ENCODE measurements at places on chromosomes 5 and 9.

DNA sequence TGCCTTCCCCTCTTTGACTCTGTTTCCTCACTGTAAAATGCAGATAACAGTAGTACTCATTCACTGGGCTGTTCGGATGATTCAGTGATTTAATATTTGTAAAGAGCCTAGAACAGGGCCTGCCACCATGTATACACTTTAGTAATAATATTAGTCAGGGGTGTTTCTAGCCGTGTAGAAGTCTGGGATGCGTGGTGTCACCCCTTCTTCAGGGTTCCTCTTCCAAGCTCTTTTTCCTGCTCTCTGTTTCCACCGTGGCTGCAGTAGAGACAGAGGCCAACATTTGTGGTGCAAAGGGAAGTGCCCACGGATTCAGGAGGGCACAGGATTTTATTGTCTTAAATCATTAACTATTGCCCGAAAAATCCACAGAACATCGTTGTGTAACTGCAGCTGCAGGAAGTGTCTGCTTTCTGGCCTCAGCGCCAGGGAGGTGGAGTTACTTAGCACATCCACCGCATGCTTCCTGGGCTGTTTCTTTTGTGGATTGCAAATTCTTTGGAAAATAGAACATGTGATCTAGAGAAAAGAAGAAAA is 61.7 kb downstream of the TRIO start:
- peak overlapping the region; percentile 90 for H3K27ac ChIP-seq
- DNase-seq: peak; percentile 85
- H3K27me3 ChIP-seq: no peaks in the 10 kb centered on the region
- peak overlapping the region; percentile 2 for H3K4me3 ChIP-seq

- H3K4me1 ChIP-seq: no peaks in the 10 kb centered on the region
- H3K27me3 ChIP-seq: no peaks in the 10 kb centered on the region
- H3K36me3 ChIP-seq: no peaks in the 10 kb centered on the region
- no peak overlapping the region for H3K27ac ChIP-seq
Observed at GRCh38 chr5:43573058-43573457, 16.2 kb upstream of the PAIP1 start.

DNA sequence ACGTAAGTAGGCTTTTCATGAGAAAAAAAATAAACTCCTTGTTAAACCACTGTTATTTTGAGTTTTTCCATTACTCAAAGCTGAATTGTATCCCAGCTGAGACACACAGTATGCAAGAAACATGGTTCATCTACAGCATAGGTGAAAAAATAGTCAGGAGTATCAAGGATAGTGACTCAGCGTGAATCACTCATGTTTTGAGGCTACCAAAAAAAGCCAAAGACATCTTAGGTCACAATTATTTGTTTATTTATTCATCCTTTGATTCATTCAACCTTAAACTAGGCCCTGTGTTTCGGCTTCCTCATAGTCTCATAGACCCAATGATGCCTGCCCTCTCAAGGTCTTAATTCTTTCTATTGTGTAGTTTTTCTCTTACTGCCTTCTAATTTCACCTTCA is 32.9 kb upstream of the STX17 start:
- H3K27me3 ChIP-seq: peaks cover 11% of the 10 kb centered on the region
- H3K4me3 ChIP-seq: no peak overlapping the region
- H3K4me1 ChIP-seq: peaks cover 14% of the 10 kb centered on the region
- no peaks in the 10 kb centered on the region for H3K36me3 ChIP-seq
- DNase-seq: peak; percentile 82
- peak overlapping the region; percentile 18 for H3K27ac ChIP-seq

GRCh38 chr5:107485184-107485583 is 185.6 kb downstream of the EFNA5 start:
- no peak overlapping the region for H3K27ac ChIP-seq
- DNase-seq: no peak
- H3K27me3 ChIP-seq: no peaks in the 10 kb centered on the region
- no peaks in the 10 kb centered on the region for H3K4me1 ChIP-seq

DNA sequence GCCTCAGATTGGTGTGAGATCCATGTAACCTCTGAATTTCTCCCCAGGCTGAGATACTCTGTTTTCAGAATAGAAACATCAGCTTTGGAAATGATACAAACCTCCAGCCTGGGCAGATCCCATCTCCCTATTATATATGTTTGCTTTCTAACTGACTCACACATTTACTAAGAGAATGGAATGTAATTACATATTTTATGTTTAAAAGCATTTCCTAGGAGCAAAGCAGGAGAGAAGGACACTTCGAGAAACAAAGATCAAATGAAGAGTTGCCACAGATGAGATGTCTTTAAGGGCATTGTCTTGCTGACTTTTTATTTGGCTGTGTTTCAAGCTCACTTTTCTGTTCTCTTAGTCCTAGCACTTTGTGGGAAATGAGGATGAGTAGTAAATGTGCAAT is 96.3 kb downstream of the CDH18 start:
- H3K36me3 ChIP-seq: no peaks in the 10 kb centered on the region
- no peak overlapping the region for H3K27ac ChIP-seq
- no peaks in the 10 kb centered on the region for H3K27me3 ChIP-seq
- DNase-seq: peak; percentile 51

GRCh38 chr5:1808439-1808838 is 7.2 kb downstream of the NDUFS6 start:
- H3K4me1 ChIP-seq: no peaks in the 10 kb centered on the region
- H3K36me3 ChIP-seq: peaks cover 39% of the 10 kb centered on the region
- DNase-seq: peak; percentile 77
- no peak overlapping the region for H3K4me3 ChIP-seq

DNA sequence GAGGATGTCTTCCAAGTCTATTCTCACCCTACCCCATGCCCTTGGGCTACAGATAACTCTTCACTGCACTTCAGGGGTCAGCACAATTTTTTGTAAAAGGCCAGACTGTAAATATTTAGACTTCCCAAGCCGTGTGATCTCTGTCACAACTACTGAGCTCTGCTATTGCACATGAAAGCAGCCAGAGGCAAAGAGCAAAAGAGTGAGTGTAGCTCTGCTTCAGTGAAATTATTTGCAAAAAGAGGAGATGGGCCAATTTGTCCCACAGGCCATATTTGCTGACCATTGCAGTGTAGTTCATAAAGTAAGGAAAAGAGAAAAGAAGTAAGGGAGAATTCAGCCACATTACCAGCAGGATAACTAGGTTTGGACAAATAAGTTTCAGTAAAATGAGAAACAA is 7.0 kb upstream of the MOCS2 start:
- no peak overlapping the region for H3K27ac ChIP-seq
- no peak for DNase-seq
- no peaks in the 10 kb centered on the region for H3K36me3 ChIP-seq
- no peak overlapping the region for H3K4me3 ChIP-seq
- no peaks in the 10 kb centered on the region for H3K27me3 ChIP-seq

DNA sequence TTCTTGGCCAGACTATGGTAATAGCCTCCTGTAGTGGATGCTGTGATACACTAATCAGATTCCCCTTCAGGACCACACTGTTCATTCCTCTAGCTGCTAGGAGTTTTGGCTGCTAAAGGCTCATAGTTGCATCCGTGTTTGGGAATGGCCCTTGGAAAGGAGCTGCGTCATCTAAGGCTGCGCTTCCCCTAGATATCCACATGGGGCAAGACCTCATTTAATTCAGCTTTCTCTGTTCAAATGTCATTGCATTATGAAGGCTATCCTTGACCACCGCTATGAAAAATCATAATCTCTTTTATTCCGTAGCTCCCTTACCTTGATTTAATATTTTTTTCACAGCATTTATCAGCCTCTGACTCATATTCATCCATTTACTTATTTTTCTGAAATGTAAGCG is 258.3 kb upstream of the NR4A3 start:
- H3K27me3 ChIP-seq: no peaks in the 10 kb centered on the region
- DNase-seq: no peak
- no peak overlapping the region for H3K4me3 ChIP-seq
- H3K36me3 ChIP-seq: no peaks in the 10 kb centered on the region
- no peak overlapping the region for H3K27ac ChIP-seq

GRCh38 chr9:88533951-88534455 is 975 bp upstream of the NXNL2 start:
- DNase-seq: peak; percentile 55
- H3K27ac ChIP-seq: peak overlapping the region; percentile 68

DNA sequence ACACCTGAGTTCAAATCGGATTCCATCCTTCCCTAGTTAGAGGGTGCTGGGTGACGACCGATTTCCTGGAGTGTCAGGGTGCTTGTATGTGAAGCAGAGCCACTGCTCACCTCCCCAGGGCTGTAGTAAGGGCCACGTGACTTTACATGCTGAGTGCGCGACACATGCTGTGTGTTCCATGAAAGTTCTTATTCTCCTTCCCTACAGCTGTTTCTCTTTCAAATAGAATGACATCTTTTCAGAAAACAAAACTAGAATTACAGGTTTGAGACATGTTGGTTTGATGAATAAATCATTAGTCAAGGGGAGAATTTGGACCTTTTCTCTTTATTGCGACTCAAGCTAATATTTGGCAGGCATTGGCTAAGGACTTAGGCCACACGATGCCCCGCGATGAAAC is 113.1 kb downstream of the JMY start:
- H3K4me1 ChIP-seq: peaks cover 6% of the 10 kb centered on the region
- no peak overlapping the region for H3K27ac ChIP-seq
- no peaks in the 10 kb centered on the region for H3K36me3 ChIP-seq
- no peaks in the 10 kb centered on the region for H3K27me3 ChIP-seq

DNA sequence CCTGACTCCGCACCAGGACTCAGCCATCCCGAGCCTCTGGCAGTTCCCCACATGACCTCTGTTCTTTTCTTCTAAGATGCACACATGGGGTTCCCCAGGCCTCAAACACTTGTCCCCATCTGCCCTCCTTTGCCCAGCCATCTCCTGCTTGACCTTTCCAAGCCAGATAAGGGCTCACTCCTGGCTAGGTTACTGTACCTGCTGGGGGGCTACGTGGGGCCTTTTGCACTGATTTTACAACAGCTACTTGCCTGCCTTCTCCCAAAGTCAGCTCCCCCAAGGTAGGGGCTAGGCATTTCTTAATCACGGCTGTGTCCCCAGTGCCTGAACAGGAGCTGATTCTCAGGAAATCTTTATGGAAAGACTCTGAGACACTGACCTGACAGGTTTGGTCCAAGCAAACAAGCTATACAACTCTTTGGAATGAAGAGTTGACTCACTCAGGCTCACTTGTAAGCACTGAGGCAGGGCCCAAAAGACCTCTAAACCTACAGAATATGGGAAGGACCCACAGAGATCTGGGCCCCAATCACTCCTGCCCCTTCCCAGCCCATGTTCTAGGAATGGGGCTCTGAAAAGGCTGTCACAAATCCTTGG is 2.5 kb downstream of the MACROH2A1 start:
- H3K36me3 ChIP-seq: no peaks in the 10 kb centered on the region
- H3K27me3 ChIP-seq: no peaks in the 10 kb centered on the region
- no peak overlapping the region for H3K4me3 ChIP-seq
- peaks cover 56% of the 10 kb centered on the region for H3K4me1 ChIP-seq

DNA sequence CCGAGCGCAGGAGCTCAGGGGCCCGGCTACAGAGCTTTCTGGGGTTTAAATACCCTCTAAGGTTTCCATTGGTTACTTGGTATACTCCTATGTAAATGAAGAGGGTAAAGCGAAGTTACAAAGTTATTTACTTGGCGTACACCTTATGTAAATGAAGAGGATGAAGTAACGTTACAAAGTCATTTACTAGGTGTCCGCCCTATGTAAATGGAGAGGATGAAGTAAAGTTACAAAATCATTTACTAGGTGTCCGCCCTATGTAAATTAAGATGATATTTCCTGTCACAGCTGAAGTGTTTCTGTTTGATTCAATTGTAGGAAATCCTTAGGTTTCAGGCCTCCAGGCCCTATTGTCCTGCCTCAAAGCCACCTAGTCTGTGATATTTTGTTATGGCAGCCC is 358.2 kb downstream of the MTRR start:
- H3K4me1 ChIP-seq: no peaks in the 10 kb centered on the region
- no peaks in the 10 kb centered on the region for H3K36me3 ChIP-seq
- H3K27ac ChIP-seq: no peak overlapping the region
- no peak for DNase-seq

DNA sequence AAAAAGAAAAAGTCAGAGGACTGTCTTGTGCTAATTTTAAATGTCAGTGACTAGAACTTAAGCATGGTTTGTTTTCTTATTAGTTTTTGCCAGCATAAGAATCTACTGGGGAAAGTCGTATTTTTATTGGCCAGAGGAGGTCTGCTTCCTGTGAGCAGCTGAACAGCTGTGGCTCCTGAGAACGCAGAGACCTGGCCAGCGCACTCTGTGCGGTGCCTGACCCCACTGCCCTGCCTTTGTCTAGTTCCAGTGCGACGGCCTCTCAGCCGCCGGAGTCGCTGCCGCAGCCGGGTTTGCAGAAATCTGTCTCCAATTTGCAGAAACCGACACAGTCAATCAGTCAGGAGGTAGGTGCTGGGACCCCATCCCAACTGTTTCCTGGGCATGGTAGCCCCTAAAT is 42.5 kb downstream of the PRRC2B start:
- peaks cover 63% of the 10 kb centered on the region for H3K36me3 ChIP-seq
- no peaks in the 10 kb centered on the region for H3K27me3 ChIP-seq
- no peak for DNase-seq
- H3K27ac ChIP-seq: no peak overlapping the region

DNA sequence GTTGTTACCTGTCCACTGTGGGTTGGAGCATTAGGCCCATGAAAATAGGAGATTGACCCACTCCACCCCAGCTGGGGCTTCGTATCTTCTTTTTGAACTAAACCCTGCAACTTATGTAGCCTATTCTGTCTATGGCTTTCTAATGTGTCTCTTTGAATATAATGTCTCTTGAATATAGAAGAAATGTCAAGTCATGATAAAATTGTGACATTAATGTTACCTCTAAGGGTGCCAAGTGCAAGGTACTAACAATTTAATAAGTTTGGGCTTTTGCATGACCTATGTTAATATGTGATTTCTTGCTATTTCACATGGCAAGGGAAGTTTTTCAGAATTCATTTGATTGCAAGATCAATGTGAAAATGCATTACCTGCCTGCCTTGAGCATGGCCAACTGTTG is 40.4 kb upstream of the PUM3 start:
- no peak for DNase-seq
- H3K27me3 ChIP-seq: no peaks in the 10 kb centered on the region
- no peak overlapping the region for H3K4me3 ChIP-seq
- no peak overlapping the region for H3K27ac ChIP-seq
- no peaks in the 10 kb centered on the region for H3K4me1 ChIP-seq

DNA sequence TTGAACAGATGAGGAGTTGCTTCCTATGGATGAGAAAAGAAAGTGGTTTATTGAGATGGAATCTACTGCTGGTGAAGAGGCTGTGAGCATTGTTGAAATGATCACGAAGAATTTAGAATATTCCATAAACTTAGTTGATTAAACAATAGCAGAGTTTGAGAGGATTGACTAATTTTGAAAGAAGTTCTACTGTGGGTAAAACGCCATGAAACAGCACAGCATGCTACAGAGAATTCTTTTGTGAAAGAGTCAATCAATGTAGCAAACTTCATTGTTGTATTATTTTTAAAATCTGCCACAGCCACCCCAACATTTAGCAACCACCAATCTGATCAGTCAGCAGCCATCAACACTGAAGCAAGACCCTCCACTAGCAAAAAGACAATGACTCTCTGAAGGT is 309.1 kb downstream of the SPOCK1 start:
- no peak overlapping the region for H3K27ac ChIP-seq
- H3K4me1 ChIP-seq: peaks cover 25% of the 10 kb centered on the region
- DNase-seq: peak; percentile 36
- no peak overlapping the region for H3K4me3 ChIP-seq
- H3K36me3 ChIP-seq: no peaks in the 10 kb centered on the region

Data from astrocyte (in vitro differentiated cells and primary cell).